BJ (cell line): ENCODE measurements at places on chromosomes 6 and 20. TPM values are rescaled to one million over a fixed set of nuclear protein-coding genes. Genes with fewer than 3 reads are reported as not detected.

The C6orf15 gene
- not detected in 2 replicates for polyA plus RNA-seq

The SLC22A16 gene
- not detected in 2 replicates for polyA plus RNA-seq

DNA sequence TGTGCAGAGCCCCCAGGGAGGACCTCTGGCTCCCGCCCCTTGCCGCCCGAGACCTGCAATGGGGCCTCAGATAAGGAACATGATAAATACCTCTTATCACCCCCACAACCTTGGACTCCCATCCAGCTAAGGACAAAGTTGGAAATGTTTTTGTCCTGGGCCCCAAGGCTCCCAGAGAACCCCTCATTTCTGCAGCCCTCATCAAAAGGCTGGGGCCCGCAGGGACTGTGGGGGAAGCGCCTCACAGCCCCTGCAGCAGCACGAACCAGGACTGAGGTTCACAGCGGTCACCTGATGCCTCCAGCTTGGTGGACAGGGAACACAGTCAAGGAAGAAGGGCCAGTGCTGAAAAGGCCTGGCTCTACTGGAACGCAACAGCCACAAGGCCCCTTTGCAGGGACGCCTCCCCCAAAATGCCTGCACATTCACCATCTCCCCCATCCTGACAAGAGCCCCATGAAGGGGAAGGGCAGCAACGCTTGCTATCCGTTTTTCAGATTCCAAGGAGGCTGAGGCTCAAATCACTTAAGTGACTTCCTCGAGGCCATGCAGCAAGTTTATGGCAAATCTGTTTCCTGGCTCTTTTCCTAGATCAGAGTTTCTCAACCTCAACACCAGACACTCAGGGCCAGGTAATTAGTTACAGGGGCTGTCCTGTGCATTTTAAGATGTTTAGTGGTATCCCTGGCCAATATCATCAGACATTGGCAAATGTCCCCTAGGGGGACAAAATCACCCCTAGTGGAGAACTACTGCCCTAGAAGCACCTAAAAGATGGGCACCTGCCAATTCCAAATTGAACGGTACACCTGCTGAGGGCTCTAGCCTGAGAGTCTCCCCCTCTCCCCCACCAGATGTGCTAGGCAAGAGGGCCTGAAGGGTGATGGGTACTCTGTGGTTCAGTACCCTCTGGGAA, 10.6 kb downstream of the TFEB start:
- DNase-seq = no peak

DNA sequence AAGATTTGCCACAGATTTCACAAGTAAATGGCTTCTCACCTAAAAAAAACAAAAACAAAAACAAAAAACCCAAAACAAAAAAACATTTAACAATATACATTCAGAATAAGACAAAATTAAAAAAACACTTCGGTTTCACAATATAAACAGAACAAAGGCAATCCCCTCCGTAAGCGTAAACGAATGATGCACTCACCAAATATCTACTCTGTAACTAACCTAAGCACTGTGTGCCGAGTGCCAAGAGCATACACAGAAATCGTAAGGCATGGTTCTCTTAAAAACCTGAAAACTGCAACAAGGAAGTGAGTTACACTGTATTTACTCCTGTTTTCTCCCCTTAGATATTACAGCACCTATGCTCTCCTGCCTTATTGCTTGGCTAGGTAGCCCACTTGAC, 12.1 kb upstream of the MICAL1 start:
- no peak for DNase-seq

DNA sequence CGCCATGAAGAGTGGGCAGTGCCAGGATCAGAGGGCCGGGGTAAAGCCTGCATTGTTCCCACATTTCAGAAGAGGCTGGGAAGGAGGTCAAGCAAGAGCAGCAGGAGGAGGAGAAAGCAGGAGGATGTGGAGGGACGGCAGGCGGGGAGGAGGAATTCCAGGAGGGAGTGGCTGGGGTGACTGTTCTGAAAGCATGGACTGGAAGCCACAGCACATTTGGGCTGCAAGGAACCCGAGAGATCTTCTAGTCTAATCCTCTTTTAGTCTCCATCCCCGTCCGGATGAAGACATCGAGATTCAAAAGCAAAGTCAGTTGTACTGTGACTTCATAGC, 76.9 kb downstream of the FAM50B start:
- DNase-seq = no peak

DNA sequence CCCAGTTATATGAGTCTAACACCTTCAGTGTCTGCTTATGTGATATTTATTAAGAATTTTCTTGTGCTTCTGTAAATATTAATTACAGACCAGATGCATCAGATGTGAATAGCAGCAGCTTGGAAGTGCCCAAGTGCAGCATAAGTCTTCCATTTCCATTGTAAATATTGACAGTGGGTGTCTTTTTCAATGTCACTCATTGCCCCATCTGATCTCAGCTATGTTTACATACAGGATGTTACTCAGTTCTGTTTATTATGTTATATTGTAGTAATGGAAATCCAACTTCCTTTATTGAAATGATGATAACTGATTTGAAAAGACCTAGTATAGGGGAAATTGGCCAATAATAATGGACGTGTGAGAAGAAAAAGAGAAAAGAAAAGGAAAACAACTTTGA, 296.7 kb downstream of the SAMD5 start:
- DNase-seq = no peak

DNA sequence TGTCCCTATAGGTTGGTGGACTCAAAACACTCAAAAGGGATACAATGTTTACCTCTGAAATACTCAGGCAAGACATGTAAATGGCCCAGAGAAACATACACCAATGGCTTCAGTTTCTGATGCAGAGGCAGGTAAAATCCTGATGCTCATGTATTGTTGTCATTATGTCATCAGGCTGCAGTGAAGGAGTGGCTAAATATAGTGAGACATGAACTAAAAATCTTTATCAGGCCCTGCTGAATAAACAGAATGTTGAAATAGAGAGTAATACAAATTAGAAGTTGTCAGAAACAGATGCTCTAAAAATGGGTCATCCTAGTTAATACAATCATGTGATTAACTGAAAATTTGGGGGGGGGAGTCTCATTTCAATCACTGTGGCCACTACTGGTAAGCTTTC, 20.4 kb downstream of the PTPRK start:
- DNase-seq = no peak

- DNase-seq = no peak
These were observed 69.5 kb upstream of the LGSN start for GRCh38 chr6:63389191-63389844.

DNA sequence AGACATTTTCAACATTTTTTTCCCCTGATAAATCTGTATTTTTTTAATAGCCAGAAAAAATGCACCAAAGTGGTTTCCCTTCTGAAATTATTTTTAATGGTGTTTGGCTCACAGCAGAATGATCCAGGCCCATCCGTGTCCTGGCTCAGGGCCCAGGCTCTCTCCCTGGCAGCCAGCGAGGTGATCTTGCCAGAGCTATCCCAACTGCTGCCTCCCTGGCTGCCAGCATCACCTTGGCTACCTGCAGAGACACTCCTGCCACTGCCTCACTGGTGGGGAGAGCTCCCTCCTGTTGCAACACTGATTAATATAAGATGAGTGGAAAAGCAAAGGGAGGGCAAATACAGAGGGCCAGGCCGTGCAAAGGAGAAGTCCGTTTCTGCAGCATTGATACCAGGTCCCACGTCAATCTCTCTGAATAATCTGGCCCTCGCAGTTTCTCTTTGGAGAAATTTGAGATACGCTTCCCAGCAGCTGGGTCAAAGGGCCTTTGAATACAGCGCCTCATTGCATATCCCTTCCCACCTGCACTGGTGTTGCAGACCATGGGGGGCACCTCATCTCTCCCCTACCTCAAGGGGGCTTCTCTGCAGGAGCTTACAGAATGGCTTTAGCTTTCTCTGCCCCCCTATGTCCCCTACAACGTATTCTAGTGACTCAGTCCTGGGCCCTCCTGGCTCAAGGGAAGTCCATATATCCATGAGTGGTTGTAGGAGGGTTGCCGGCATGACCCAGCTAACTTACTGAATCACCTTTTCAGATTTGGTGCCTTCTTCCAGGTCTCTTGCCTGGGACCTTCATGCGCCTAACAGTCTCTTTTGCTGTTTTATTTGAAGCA, 12.8 kb upstream of the DSTN start:
- DNase-seq = no peak

GRCh38 chr6:136102991-136103688, 147.0 kb downstream of the MTFR2 start:
- no peak for DNase-seq

GRCh38 chr20:62642051-62642665, at the start of gene SLCO4A1:
Gene SLCO4A1, plus strand, starts transcription at chr20:62642503. Its CDS starts 13,952 bp downstream, at chr20:62656455.
- no peak for DNase-seq
